ENCODE measurements at places on chromosomes 5 and 9.
A peak's percentile ranks its signal among the peaks of the same experiment; 100 is the strongest.

DNA sequence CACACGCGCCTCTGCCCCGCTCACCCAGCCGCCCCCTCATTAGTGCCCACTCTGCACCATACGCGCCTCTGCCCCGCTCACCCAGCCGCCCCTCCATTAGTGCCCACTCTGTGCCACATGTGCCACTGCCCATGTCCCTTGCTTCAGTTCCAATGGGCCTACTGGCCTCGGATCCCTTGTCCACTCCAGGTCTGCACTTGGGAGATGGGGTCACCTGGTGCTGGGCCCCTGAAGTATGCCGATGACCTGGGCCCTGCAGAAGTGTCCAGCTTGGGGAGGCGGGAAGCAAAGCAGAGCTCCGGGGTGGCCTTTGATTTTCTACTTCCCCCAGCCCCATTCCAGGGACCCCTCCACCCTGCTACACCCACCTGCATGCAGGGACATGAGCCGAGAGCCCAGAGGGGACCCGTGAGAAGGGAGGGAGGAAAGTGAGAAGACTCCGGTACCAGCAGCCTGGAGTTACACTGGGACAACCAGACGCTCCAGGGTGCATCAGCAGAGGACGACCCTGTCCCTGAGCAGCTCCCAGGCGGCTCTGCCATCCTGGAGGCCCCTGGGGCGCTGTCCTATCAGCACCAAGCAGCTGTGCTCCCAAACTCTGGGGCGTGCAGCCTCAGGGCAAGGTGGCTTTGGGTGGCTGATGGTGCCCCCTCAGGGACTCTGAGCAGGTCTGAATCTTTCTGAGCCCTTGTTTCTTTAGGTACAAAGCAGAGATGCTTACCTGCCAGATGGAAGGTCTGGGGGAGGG is 140.8 kb downstream of the RXRA start:
- DNase-seq, result no peak

- no peak for DNase-seq
Measured at GRCh38 chr9:116064970-116065369, 88.6 kb upstream of the PAPPA start.

DNA sequence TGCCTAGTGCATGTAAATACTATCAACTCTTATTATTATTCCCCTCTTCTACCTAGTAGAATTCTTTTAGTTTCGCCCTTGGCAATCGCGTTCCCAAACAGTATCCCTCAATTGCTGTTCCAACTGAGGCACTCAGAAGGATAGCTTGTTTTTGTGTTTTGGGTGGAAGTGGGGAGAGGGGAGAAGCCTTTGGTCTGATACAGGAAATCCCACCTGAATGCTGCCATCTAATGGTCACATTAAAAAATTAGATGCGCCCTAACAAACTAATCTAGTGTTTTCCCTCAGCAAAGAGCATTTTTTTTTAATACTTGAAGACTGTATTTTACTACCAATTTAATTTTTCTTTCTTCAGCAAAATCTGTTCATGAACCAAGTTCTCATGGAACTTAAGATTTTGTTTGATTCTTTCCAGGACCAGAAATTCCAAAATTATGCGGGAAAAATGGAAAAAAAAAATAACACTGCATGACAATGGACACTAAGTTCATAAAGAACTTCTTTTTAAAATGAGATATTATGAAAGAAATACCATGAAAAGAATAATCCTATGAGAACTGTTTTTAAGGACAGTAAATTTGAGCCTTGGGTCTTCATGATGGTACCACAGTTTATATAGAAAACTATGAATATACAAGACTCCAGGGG is 22.2 kb upstream of the GLDC start:
- DNase-seq, result no peak

DNA sequence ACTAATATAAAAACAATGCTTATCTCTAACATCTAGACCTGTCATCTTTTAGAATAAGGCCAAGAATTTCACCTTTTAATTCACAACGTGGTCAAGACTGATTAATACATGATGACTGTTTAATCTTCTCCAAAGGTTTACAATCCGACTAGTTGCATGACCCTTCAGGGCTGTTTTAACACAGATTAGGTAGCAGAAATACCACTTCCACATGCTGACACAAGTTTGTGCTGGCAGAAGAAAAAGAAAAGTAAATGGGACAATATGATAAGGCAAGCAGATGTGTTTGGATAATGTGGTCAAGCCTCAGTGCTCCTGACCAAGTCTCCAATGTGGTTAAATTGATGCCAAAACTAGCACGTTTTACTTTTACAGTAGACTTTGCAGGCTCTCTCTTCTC is 31.1 kb downstream of the SEMA6A start:
- peak; percentile 66 for DNase-seq

GRCh38 chr5:173742432-173742816 is 126.0 kb upstream of the BOD1 start:
- no peak for DNase-seq

DNA sequence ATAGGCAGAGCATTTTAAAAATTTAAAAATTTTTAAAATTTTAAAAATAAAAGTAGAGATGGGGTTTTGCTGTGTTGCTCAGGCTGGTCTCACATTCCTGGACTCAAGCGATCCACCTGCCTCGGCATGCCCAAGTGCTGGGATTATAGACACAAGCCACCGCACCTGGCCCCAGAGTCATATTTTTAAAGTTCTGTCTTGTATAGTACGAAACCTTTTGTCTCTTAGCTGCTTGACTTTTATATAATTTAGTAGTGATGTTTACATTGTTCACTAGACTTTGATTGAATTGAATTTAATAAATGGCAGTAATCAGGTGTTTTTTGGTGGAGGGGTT is 31.0 kb downstream of the LRRTM2 start:
- DNase-seq, result no peak

DNA sequence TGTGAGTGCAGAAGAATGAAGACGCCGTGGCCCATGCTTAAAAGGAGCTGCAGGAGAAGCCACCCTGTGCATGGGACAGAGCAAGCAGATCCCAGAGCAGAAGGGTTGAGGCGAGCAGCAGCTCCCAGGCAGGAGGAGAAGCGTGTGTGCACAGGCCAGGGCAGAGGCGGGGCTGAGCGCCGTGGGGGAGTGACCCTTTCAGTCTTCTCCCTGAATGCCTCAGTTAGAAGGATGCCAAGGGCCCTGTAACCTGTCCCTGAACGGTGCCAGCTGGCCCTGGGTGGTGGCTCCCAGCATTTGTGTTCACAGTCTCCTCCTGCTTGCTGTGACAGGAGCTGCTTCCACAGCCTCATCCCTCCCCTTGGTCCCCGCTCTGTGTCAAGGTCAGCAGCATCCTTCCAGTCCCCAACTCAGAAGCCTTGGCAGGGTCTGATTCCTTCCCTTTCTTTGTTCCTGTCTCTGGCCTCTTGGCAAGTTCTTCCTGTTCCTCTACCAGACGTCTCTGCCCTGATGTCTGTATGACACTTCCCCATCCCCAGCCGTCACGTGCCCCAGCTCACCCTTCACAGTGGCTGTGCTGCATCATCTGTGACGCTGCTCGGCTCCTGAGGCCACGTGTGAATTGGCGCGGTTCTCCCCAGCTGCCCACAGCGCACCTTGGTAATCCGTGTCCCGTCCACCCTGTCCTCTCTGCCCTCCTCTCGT is 5.2 kb downstream of the EXOC3 start:
- no peak for DNase-seq

- peak; percentile 68 for DNase-seq
Measured at GRCh38 chr9:106920701-106921283, 57.8 kb downstream of the ZNF462 start.

- no peak for DNase-seq
Measured at GRCh38 chr9:75116306-75116705, 28.0 kb downstream of the OSTF1 start.

GRCh38 chr9:74948937-74949336 is 3.8 kb downstream of the C9orf40 start:
- DNase-seq, result no peak

DNA sequence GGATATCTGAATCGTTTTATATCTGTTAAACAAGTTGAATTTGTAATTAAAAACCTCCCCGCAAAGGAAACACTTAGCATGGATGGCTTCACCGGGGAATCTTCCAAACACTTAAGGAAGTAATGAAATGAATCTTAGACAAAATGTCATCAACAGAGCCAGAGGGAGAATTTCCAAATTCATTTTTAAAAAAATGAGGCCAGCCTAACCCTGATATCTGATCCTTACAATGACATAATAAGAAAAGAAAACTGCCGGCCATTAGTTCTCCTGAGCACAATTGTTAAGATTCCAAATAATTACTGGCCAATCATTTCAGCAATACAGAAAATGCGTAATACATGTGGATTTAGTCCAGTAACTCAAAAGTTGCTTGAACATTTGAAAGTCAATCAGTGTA is 6.1 kb upstream of the KIF12 start:
- DNase-seq, result no peak

DNA sequence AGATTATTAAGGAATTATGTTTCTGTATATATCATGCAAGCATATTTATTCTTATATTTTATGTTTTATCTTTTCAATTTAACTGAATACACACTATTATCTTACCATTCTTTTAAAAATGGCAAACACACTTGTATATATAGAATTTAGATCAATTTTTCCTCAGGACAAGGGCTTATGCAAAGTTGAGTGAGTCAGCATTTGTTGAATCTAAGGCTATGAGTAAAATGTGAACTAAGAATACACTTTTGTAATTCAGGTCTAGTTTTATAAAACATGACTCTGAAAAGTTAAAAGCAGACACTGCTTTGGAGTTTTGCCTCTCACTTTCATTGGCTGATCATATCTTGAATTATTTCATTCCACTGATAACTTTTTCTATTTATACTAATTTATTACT is 127.8 kb downstream of the FOCAD start:
- no peak for DNase-seq

DNA sequence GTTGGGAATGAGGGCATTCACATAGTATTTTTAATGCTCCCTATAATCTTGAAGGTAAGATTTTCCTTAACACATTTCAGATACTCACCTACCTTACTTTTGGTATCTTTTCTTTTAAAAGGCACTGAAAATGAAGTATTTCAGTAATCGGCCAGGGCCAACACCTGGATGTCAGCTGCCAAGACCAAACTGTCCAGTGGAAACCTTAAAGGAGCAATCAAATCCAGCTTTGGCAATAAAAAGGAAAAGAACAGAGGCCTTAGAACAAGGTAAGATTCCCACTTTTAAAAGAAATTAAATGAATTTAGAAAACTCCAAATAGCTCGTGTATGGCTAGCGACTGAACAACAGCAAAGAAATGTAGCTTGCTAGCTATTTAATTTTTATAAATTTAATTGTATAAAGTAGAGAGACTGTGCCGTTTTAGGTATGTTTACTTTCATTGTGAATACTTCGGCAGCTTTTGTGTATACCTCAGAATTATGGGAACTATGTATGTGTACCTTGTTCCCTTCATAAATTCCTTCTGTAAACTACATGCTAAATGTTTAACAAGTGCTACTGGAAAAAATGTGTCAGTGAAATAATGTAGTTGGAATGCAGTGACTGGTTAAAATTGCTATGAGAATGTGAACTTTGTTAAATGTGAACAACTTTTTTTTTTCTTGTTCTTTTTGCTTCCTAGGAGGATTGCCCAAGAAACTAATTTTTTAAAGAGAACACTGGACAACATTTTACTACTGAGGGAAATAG is 41.9 kb downstream of the CDK7 start:
- DNase-seq, result no peak

GRCh38 chr5:157369507-157369906 is 90.5 kb upstream of the NIPAL4 start:
- DNase-seq, result no peak

DNA sequence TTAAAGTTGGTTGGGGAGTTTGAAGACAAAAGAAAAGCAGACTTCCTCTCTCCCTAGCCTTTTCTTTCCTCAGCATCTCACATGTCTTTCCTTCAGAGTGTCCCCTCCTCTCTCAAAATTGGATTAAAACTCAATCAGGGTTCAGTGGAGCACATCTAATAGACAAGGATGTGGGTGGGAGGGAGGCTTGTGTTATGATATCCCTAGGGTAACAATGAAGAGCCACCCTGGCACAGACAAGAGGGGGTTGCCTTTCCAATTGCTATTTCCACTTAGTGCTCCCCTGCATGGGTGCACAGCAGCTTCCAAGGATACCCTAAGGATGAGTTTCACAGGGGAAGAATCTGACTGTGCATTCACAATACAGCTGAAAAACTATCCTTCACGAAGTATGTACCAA is 585.2 kb upstream of the C9orf72 start:
- DNase-seq, result no peak

- peak; percentile 4 for DNase-seq
Measured at GRCh38 chr9:84296146-84296843, 44.3 kb downstream of the SLC28A3 start.

DNA sequence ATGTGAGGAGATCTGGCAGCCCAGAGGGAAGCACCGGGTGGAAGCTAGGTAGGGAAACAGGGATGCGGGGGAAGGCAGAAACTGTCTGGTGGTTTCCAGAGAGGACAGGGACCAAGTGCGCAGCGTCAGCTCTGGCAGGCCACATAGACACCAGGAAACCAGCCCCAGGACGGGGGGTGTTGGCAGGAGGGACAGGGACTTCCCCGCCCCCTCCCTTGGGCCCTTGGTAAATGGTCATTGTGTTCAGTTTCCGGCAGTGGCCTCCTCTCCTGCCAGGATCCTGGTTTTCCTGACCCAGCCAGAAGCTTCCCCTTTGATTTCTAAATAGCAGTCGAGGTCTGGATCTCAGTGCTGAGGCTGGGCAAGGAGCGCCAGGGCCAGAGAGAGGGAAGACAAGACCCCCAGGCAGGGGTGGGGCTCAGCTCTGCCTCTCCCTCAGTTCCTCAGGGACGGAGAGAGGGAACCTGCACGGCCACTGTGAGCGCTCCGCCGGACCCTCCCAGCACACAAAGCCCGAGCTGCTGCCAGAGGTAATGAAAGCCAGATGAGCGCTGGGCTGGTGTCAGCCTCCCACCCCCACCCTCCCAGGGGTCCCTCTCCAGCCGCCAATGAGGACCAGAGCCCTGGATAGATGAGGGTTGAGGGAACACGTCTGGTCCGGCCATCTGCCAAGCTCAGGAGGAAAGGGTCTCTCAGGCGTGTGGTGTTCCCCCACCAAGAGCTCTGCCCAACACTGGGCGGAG is 1.8 kb downstream of the RALGDS start:
- no peak for DNase-seq

- DNase-seq, result no peak
Measured at GRCh38 chr9:92550765-92551164, 15.0 kb upstream of the ECM2 start.

DNA sequence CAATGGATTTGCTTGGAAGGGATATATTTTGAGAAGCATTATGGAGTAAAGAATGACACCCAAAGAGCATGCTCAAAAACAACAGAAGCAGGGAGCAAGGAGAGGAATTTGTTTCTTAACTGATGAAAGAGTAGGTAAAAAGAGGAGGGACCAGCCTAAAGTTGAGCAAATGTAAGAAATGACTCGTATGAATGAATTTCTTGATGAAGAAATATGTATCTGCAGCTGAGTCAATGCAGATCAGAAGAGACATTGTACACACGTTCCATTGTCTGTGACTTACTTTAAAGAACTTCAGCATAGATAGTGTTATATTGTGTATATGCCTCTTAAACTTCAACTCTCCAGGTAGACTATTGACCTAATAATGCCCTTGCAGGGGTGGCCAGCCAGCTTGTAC is 112.7 kb upstream of the NREP start:
- no peak for DNase-seq

GRCh38 chr5:133319905-133320520 is 268.2 kb downstream of the HSPA4 start:
- DNase-seq, result peak; percentile 5
